SJSA1 (cell line): ENCODE measurements at places on chromosomes 13 and 19.

DNA sequence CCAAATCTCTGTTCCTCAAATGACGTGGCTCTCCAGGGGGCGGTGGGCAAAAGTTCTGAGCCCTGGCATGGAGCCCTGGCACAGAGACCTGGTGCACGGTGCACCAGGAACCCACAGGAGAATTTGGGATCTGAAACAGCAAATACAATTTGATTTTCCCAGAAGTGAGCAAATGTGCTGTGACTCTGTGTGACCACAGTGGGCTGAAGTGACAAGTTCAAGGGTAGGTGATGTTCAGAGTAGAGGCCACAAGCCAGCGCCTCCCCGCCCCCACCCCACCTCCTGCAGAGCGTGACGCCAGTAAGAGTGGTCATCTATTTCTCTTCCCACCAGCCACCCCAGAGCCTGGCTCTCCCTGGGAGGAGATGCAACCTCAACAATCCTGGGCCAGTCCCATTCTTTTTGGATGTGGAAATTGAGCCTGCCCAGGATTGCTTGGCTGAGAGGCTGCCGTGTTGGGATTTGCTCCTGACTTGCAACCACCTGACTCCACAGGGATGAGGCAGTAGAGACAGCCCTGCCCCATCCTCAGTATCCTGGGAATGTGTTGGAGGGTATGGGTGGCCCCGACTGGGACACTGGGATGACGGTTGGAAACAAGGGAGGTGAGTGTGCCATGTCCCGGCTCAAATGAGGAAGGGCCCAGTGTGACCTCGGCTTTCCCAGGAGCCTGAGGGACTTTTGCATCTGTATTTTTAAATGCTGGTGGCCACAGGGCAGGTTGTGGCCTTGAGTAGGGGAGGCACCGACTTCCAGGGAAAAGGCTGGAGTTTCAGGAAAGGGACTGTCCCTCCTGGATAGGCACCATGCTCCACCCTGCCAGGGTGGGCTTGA, 11.1 kb upstream of the BCL3 start:
- no peak for DNase-seq

GRCh38 chr13:94701313-94702180, 10.8 kb downstream of the SOX21 start:
- no peak for DNase-seq

- no peak for DNase-seq
Observed at GRCh38 chr13:109175666-109176065, 546.3 kb downstream of the MYO16 start.

DNA sequence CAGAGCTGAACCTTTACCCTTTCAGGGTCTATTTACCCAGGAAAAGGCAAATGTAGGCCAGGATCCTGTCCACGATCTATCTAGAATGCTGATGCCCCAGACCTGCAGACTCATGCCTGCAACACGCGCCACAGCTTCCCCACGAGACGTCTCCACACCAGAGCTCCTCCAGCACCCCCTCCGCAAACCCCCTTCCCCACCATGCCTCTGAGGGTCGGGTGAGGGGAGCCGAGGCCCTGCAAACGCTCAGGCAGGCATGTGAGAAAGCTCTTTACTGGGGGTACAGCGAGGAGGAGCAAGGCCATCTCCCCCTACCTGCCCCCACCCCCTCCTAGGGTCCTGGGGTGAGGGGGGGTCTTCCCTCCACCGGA, 8.9 kb downstream of the DYRK1B start:
- no peak for DNase-seq

GRCh38 chr19:44585371-44586133, 27.8 kb upstream of the IGSF23 start:
- DNase-seq: no peak

DNA sequence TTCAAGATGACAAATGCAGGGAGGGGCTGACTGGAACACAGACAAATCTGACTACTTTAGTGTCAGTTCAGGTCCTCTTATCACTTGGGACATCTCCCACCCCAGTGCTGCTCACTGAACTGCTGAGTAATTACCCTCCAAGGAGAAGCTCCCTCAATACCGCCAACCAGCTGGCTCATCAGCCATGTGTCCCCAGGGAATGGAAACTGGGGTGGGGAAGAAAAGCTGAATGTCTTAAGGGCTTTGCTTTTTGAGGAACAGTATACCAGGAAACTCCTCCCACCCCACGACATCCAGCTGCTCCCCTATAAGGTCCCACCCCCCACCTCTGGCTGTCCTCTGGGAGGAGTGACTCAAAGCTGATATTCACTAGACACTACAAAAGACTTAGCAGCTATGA, 2.0 kb downstream of the ZNF823 start:
- no peak for DNase-seq

DNA sequence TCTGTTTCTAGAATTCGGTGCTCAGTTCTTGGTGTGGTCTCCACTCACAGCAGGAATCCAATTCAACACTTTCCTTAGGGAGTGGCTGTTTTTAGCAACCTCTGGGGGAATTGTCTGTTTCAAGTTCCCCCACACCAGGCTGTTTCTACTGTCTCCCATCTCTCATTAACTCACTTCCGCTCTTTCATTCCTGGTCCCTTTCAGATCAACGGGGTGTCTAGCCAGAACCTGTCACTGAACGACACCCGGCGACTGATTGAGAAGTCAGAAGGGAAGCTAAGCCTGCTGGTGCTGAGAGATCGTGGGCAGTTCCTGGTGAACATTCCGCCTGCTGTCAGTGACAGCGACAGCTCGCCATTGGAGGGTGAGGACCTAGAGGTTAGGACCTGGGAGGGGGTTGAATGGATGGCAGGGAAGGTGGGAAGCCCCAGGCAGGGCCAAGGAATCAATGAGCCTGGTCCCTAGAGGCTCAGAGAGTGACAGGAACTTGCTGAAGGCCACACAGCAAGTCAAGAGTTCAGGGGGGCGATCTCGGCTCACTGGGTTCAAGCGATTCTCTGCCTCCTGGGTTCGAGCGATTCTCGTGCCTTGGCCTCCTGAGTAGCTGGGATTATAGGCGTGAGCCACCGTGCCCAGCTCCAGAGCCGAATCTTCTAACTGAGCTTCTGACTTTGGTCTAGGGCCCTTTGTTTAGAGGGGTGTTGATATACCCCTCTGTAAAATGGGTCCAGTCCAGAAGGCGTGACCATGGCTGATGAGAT, 25.5 kb downstream of the TJP3 start:
- no peak for DNase-seq

- no peak for DNase-seq
Observed at GRCh38 chr19:51076631-51077213, 6.0 kb downstream of the KLK14 start.
